ENCODE measurements at places on chromosomes 16 and 17. TPM values are rescaled to one million over a fixed set of nuclear protein-coding genes. Genes with fewer than 3 reads are reported as not detected.

The RIPOR1 gene
- 46.0 TPM for total RNA-seq

The HOXB1 gene
- total RNA-seq, result not detected

The SOX9 gene
- 13.7 TPM for total RNA-seq

The HOXB7 gene
- total RNA-seq, result 31.4 TPM

The MPHOSPH6 gene
- 31.7 TPM for total RNA-seq

The HS3ST3B1 gene
- total RNA-seq, result 0.28 TPM

The DPEP2 gene
- total RNA-seq, result not detected

The GLG1 gene
- total RNA-seq, result 48.2 TPM

The PEMT gene
- 46.8 TPM for total RNA-seq

The SIAH1 gene
- total RNA-seq, result 14.7 TPM

The NUDT7 gene
- 5.0 TPM for total RNA-seq

The LIMD2 gene
- 9.8 TPM for total RNA-seq

The CEMP1 gene
- not detected for total RNA-seq

The ST6GALNAC1 gene
- not detected for total RNA-seq

The PRSS22 gene
- 2.3 TPM for total RNA-seq

The RND2 gene
- 0.15 TPM for total RNA-seq

The KCNH6 gene
- not detected for total RNA-seq

The CDH3 gene
- 0.23 TPM for total RNA-seq

Data from A549 treated with CpdA at 1 μM for 4 hours (cell line).